AG04449 (cell line): ENCODE measurements at places on chromosomes 5 and 9.

GRCh38 chr5:171317230-171317629, 8.2 kb downstream of the TLX3 start:
- DNase-seq: no peak

GRCh38 chr5:72134226-72134899, 27.1 kb downstream of the MAP1B start:
- no peak for DNase-seq

GRCh38 chr5:170599756-170600155, 95.9 kb downstream of the KCNIP1 start:
- no peak for DNase-seq

GRCh38 chr5:118956727-118957126, 31.6 kb downstream of the DTWD2 start:
- no peak for DNase-seq

DNA sequence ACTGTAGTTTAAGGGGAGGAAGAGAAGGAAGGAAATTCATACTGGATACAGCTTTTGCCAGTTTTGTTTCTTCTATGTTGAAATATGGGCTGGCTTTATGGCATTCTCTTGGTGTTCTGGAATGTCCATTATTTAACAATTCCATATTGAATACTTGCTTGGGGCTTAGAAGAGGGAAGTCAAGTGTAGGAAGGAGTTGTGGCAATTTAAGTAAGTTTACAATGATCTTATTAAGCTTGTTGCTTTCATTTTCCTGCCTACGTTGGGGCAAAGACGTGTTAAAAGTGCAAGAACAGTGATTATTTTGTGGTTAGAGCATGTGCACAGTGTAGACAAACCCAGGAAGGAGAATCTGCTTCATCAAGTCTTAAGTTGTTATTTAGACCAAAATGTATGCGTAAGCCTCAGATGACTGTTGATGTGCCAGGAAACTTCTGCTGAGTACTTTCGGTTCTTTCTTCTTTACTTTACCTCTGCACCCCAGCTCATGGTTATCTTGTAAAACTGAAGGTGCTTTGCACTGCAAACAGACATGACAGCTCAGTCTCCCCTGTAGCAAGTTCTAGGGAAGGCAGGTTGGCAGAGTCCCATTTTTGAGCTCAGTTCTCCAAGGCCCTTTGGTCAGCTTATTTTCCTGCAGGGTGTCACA, 75.8 kb downstream of the F2RL2 start:
- DNase-seq: no peak

GRCh38 chr5:17279487-17279886, 62.1 kb downstream of the BASP1 start:
- DNase-seq: no peak

- DNase-seq: no peak
Observed at GRCh38 chr5:647311-647710, 35.2 kb downstream of the CEP72 start.

GRCh38 chr5:174310243-174310642, 264.7 kb downstream of the NSG2 start:
- DNase-seq: no peak

GRCh38 chr5:98573834-98574320, 199.6 kb upstream of the RGMB start:
- no peak for DNase-seq

DNA sequence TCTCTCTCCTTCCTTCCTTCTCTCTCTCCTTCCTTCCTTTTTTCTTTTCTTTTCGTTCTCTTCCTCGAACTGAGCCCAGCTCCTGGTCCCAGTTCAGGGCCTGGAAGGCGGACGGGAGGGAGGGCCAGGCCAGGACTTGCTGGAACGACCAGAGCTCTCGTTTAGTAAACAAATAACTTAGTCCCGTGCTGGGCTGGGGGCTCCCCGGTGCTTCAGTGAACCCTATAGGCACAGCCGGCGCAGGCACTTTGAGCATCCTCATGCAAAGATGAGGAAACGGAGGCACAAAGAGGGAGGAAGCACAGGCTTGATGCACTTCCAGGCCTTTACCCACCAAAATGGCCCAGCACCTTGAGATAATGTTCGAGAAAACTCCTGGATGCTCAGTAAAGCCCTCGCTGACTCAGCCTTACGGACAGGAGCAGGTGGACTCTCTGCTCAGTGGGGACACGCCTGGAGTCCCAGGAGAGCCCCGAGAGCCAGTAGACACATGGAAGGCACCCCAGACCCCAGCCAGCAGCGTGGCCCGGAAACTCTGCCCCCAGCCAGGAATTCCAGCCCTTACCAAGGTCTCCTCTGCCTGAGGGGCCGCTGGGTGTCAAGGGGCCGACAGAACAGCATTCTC, 18.8 kb downstream of the FAM163B start:
- no peak for DNase-seq
